ENCODE measurements at places on chromosomes 7 and 10.

- no peak for DNase-seq
Measured at GRCh38 chr10:127905848-127906261, 1.0 kb upstream of the PTPRE start.

DNA sequence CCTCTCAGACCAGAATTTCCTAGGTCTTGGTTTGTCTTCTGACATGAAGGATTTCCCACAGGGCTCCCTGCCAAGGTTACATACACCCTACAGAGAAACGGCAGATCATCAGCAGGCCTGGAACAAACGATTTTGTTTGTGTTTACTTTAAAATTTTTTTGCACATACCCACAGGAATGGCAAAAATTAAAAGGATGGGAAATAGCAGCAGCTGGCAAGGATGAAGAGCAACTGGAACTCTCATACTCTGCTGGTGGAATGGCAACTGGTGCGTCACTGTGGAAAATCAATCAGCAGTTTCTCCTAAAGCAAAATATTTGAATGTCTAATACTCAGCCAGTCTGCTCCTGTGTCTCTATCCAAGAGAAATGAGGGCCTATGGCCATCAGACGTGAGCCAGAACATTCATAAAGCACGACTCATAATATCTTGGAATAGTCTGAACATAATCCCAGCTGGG is 6.5 kb downstream of the BAIAP2L1 start:
- no peak for DNase-seq

DNA sequence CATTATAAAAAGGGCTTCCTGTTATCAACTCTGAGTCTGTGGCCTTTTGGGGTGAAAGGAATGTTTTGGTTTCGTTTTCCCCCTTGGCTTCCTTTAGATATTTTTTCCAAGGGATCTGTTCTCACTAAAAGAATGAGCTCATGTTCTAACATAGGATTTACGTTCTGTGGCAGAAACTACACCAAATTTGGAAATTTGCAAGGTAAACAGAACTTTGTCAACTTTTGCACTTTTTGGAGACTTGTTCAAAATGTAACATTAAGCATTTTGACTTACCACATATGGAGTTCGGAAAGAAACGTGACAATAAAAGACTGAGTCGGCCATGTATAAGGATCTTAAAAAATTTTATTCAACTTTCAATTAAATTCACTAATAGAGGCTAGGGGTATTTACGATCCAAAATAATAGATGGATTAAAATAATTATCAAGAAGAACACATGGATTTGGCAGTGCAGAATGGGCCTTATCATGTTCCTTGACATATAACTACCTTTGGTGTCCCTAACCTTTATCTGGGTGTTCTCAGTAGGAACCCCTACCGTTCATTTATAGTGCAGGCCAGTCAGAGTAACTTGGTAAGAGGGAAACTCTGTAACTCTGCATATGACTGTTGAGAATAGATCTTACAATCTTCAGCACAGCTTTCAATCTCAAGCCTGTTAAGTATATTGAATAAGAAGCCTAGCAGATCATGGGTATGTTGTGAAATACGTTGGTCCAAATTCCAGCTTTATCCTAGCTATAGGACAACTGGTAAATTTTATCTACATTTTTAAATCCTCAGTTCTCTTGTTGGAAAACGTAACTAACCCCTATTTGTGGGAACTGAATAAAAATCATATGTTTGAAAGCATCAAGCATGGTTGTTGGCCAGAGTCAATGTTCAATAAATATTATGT is 11.8 kb downstream of the CPED1 start:
- DNase-seq = no peak

DNA sequence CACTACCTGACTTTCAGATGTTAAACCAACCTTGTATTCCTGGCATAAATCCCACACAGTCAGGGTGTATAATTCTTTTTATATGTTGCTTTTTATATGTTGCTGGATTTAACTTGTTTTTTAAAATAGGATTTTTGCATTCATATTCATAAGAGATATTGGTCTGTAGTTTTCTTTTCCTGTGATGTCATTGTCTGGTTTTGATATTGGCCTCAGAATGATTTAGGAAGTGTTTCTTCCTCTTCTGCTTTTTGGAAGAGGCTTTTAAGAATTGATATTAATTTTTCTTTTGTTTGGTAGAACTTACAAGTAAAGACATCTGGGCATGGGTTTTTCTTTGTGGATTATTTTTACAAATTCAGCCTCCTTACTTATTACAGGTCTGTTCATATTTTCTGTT is 93.1 kb downstream of the CARD11 start:
- no peak for DNase-seq

- DNase-seq = no peak
Measured at GRCh38 chr10:420154-421121, 269.0 kb downstream of the DIP2C start.

GRCh38 chr7:117061751-117062150 is 108.5 kb downstream of the ST7 start:
- no peak for DNase-seq

GRCh38 chr10:66550351-66550750 is 375.5 kb upstream of the LRRTM3 start:
- DNase-seq = no peak

- no peak for DNase-seq
Measured at GRCh38 chr7:91041901-91042484, 222.2 kb upstream of the FZD1 start.

- DNase-seq = no peak
Measured at GRCh38 chr7:153496257-153496656, 555.9 kb upstream of the DPP6 start.

DNA sequence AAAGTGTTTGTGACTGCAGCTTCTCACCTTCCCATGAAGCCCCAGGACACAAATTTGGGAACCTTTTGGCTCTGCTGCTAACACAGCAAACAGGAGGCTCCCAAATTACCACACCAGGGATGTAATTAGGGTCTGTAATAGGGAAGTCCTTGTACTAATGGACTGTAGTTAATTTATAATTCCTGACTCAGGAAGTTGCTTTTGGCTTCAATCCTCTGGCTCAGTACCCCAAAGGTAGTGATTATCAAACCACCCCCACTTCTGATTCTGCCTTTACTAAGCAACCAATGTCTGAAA is 3.8 kb upstream of the MALSU1 start:
- no peak for DNase-seq

GRCh38 chr10:111435871-111436270 is 359.0 kb downstream of the ADRA2A start:
- no peak for DNase-seq

DNA sequence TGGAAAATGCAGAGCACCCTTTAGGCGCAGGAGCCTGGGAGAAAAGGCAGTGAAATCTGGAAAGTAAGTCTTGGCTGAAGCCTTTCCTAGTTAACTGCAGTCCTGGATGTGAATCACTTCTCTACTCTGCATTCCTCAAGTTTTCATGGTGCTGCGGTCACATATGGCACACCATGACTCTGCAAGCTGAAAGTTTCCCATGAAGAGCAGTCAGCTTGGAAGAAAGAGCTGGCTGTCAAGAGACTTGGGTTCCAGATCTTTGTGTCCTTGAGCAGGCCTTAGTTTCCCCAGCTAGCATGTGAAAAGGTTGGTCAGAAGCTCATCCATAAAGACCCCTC is 548.3 kb downstream of the SORCS3 start:
- no peak for DNase-seq

DNA sequence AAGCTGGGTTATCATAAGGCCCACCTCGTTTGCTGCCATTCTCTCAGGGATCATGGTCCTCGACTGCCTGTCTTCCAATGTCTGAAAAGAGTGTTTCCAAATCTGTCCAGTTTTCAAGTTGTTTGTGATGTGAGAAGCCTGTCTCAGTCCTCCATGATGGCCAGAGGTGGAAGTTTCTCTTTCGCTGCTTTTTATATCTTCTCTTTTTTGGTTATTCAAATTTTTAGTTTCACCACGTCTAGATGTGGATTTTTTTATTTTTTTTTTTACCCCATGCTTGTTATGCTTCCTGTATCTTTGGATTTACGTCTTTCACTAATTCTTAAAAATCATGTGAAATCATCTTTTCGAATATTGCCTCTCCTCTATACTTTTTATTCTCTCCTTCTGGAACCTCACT is 6.1 kb upstream of the RBM33 start:
- DNase-seq = no peak

DNA sequence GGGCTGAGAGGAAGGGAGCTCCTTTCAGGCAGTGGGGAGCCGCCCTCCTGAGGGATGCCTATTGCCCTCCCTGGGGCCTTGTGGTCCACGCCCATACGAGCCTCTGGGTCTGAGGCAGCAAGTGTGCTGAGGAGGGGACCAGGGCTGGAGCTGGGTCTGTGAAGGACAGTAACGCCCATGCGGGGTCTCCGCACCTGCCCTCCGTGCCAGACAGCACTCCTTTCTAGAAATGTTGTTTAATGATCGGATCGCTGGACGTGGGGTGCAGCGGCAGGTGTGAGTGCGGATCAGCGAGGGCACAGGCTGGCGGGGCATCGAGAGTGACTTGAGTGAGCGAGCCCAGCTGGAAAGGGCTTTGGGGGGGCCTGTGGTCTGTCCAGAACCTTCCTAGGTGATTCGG is 70.1 kb downstream of the ELFN1 start:
- no peak for DNase-seq

DNA sequence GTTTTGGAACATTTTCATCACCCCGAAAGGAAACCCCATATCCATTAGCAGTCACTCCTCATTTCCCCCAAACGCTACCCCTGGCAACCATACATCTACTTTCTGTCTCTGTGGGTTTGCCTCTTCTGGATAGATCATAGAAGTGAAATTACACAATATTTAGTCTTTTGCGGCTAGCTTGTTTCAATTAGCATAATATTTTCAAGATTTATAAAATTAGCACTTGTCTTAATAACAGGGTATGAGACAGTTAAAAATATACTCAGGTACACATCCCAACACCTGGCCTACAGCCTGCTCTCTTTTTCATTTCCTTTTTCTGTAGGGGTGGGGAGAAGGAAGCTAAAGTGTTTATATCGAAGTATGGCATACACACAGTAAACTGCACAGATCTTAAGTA is 81.4 kb upstream of the LRGUK start:
- no peak for DNase-seq

GRCh38 chr7:37408291-37409228 is 40.1 kb downstream of the ELMO1 start:
- DNase-seq = no peak

DNA sequence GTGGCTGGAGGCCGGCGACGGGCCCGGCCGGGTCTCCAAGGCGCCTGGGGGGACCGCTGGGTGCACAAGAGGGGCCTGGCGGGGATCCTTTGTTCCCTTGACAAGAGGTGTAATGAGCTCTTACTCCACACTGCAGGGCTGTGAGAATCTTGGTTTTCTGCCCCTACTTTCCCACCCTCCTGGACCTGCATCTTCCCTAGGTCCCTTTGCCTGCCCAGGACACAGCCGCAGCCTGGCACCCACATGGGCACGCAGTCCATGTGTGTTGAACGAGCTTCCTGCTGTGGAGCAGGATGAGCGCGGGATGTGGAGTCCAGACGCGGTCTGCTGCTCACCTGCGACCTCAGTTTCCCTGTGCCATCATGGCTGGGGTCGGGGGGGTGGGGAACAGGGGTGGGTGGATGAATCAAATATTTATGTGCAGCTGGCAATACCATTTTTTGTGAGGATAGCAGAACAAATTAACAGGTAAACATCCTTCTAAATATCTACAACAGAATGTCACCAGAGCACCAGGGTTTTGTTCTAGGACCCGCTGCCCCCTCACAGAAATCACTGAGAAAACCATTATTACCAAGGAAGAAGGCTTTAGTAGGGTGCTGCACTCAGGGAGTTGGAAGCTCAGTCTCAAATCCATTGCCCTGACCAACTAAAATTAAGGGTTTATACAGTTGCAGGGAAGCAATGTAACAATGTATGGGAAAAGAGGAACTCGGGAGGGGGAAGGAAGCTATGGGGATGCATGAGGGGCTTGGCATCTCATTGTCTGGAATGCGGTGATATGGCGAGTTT is 474 bp upstream of the NSMCE4A start:
- no peak for DNase-seq

DNA sequence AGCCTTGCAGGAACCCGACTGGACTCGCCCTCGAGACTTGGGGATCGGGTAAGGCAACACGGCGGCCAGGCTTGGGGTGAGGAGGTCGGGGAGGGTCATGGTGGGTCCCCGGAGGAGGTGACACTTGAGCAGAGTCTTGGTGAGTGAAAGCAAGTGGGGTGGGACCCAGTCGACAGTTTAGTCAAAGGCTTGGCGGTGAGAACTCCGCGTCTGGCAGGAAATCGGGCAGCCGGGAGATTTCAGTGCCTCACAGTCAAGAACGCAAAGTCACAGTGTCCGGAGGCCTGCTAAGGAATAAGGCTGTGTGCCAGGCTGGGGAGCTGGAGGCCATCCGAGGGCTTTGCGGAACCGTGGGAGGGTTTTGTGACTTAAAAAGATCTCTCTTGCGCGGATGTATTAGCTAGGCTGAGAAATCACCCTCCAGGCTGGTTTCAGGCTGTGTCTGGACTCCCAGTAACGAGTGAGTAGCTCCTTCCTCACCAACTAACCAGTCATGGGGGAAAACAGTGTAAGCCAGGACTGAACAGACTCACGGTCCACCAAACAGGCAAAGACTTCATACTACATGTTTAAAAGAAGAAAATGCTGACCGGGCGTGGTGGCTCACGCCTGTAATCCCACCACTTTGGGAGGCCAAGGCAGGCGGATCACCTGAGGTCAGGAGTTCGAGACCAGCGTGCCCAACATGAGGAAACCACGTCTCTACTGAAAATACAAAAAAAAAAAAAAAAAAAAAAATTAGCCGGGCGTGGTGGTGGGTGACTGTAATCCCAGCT is 613 bp downstream of the AP5Z1 start:
- DNase-seq = no peak

- no peak for DNase-seq
Measured at GRCh38 chr10:111098679-111099437, 22.0 kb downstream of the ADRA2A start.

DNA sequence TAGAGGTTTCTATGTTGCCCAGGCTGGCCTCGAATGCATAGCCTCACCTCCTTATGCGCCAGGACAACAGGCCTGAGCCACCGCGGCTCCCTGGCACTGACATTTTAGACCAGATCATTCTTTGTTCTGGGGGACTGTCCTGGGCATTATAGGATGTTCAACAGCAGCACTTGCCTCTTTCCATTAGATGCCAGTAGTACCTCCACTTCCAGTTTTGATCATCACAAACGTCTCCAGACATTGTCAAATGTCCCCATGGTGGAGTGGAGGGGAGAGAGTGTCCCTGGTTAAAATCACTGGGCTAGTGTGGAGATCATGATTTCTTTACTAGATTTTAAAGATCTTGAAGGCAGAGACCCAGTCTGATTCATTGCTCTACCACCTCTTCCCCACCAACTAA is 125.2 kb upstream of the MKLN1 start:
- DNase-seq = no peak

DNA sequence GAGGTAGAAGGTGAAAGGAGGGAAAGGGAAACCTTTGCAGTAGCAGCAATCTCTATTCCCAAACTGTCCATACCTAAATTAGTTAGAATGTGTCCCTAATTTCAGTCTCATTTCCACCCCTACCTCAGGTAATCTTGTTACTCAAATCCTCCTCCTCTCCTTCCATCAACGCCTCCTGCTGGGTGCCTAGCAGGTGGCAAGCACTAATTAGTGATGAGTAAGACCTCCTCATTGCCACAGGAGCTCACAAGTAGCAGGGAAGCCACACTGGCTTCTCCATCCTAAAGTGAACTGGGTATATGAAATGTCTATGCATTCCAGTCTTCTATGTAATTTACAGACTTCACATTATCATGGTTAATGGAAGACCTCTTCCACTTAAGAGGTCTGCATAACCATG is 25.7 kb upstream of the FAM133B start:
- no peak for DNase-seq

GRCh38 chr10:103111031-103111917 is 81.8 kb downstream of the NT5C2 start:
- DNase-seq = no peak

GRCh38 chr7:73851410-73852338 is 9.3 kb upstream of the TMEM270 start:
- no peak for DNase-seq
